ELF-1 (cell line): ENCODE measurements at places on chromosomes 3 and 15.

DNA sequence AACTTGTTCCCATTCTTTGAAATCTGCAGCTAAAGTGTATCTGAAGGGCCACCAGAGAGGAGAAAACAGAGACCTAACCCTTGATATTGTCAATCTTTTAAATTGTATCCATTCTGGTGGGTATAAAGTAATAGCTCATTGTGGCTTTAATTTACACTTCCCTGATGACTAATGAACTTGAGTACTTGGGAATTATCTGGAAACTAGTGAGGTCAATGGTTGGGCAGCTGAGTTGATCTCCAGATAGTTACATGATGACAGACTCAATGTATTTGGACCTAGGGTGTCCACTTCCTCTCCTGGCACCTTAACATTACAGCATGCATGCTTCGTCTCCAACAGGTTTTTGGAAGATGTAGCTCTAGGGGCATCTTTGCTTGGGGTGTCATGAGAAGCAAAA, 195.2 kb downstream of the PDCD6IP start:
- no peak for DNase-seq

- DNase-seq: no peak
Observed at GRCh38 chr3:59467476-59467875, 417.7 kb upstream of the CFAP20DC start.

- no peak for DNase-seq
Observed at GRCh38 chr3:168862466-168862865, 766.7 kb upstream of the GOLIM4 start.

GRCh38 chr3:112321867-112322652, 10.9 kb upstream of the CD200 start:
- peak; percentile 68 for DNase-seq

- no peak for DNase-seq
Observed at GRCh38 chr3:57826952-57827723, 71.0 kb downstream of the SLMAP start.

DNA sequence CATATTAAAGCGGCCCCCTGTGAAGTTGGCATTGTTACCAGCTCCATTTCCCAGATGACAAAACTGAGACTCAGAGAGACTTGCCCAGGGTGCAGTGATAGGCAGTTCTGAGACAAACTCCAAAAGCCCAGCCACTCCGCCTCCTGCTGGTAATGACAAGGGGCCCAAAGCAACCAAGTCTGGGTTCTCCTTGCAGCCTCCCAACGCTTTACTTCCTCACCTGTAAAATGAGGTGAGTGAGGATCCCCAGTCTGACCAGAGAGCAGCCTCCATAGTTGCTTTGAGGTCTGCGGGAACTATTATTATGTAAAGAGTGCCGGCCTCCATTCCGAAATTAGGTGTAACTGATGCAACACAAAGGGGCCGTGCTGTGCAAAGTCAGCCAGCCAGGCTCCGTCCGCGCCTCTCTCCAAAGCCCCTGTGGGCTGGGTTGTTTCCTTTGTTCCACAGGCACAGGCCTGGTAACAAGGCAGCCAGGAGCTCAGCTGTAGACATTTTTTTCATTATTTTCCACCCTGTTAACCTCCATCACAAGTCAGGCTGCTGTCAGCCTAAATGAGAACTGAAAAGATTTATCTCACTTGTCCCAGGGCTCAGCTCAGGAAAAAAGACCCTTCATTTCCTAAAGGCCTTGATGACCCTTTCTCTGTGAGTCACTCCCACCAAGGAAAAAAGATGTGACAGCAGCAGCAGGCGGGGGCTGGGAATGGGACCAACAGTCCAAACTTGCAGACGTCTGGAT, 139.1 kb upstream of the RAD18 start:
- DNase-seq: peak; percentile 93
